Natural killer cell treated with Interleukin-12 subunit alpha and Interleukin-12 subunit beta and Interleukin-15 and Interleukin-18, amount 100 ng/mL, for 72 hours (primary cell): ENCODE measurements at places on chromosomes 2 and 18.

DNA sequence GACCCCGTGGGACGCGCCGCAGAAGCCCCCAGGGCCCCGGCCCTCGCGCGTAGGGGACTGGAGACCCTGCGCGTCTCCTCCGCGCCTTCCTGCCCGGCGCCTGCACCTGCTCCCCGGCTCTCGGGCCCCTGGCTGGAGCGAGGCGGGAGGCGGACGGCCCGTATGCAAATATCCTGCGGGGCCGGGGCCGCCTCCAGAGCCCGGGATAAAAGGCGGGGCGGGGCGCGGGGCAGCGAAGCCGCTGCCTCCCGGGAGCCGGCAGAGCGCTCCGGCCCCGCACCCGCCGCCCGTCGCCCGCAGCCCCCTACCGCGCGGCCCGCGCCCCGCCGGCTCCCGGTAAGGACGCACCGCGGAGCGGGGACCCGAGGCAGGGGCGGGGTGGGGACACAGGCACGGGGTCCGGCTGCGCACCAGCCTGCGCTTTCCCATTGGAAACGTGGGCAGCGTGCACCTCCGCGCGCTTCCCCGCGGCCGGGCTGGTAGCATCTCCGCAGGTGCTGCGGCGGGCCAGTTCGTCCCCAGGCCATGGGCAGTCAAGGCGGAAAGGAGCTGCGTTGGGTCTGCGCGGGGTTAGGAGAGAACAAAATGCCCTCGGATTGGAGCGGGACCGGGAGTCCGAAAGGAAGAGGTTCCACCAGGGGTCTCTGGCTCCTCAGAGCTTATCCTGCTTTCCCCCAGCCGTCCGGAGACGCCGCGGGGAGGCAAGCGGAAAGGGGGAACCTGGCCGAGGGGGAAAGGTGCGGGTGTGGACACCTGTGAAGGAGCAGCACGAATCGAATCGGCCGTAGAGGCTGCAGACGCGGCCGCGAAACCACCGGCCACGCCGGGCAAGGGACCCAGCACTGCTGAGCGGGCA is at the start of gene ATP6V1C2:
TSS of gene ATP6V1C2 (plus strand) at position 235 of the 856 bp plus-strand sequence. CDS start 1,220 bp downstream, outside the sequence.
- DNase-seq: no peak

DNA sequence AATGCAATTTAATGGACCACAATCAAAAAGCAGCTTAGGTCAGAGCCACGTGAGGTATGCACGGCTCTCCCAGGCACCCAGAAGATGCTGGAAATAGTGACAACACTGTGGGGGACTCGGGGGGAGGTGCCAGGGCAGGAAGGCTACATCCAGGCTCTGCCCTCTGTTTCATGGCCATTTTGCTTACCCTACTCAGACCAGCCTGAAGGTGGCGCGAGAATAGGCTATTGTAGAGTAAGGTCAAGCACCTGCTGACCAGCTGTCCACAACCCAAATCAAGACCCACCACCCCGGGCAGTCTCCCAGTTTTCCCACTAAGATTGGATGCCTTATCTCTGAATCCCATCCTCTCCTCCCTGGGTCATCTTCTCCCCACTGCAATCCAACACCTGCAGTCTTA is 115.7 kb downstream of the VIT start:
- DNase-seq: no peak

- DNase-seq: no peak
Observed at GRCh38 chr2:35708411-35708923, 647.1 kb upstream of the CRIM1 start.

- DNase-seq: no peak
Observed at GRCh38 chr2:168816369-168816768, 13.9 kb downstream of the NOSTRIN start.

- DNase-seq: no peak
Observed at GRCh38 chr2:15142069-15142689, 419.0 kb downstream of the NBAS start.

GRCh38 chr2:73009177-73009839 is 62.2 kb downstream of the SFXN5 start:
- DNase-seq: no peak

DNA sequence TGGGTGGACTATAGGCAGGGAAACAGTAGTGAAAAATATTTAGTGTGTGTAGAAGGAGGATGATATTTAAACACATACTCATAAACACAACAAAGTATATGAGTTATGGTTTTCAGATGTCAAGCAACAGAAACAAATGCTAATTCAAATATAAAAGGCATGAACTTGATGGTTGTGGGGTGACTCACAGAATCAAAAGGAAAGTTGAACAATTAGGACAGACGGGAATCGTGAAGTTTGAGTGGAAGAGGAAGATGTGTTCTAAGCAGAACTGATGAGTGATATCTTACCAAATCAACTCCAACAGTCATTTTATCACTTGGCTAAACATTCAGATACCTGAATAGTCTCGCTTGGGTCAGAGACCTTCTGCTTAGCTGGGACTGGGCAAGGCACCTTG is 53.6 kb upstream of the ITGA6 start:
- DNase-seq: no peak

DNA sequence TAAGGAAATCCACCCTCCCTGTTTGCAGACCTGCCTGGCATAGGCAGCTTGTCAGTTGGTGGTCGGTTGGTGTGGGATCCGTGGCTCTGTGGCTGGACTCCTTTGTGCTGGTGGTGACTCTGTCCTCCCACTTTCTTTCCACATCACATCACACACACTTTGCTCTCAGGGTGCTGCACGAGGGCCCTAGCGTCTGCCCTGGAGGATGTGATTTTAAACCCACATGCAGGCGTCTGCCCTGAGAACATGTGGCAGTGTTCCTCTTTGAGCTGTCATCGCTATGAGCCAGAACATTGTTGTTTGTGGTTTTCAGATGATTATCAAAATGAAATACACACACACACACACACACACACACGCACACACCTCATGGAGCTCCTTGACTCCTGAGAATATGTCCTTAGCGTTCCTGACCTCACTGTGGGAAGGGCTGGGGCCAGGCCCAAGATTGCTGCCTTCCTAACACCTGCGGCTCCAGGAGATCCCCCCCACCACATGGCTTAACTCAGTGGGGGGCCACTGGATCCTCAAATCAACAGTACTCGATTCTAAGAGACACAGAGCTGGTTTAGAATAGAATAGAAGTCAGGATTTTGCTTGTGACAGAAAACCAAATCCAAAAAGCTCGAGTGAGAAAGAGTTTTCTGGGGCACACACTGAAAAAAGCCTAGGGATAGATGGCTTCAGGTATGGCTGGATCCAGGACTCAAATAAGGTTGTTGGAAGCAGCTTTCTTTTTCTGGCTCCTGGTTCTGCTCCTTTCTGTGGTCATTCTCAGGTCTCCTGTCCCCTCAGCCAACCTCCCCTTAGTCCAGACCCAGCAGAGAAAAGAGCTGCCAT is 54.8 kb downstream of the RTP5 start:
- DNase-seq: no peak

DNA sequence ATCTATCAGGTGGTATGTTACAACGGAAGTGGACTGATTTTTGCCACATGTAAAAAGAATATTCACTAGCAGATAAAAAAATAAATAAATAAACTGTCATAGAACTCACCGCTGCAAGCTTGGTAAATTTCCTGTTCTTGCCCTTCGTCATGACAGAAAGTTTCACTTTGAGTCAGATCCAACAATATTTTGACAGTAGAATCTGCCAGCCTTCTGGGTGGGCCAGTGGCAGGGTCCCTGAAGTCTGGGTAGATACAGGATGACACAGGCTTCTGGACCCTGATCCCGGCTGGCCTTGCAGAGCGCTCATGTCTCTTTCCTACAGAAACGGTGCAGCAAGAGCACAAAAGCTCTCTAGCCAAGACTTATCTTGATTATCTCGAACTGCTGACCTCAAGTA is 97.8 kb upstream of the PMAIP1 start:
- DNase-seq: no peak

DNA sequence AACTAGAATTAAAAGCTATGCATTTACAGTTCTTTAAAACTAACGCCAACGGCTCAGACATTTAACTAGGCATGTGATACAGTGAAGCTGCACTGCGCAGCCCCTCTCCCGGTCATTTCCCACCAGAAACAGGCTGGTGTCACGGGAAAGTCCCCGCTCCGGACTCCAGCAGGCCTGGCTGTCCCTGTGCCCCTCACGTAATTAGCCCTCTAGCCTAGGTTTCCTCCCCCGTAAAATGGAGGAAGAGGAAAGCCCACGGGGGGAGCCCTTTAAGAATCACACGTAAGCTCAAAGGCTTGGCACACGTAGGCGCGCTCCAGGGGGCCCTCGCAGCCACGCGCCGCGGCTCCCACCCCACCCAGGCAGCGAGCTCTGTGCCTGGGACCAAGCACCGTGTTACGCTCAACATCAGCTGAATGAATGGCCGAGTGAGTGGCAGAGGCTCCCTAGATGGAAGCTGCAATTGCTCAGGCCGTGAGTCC is 48.0 kb downstream of the KCNIP3 start:
- DNase-seq: peak; percentile 31

DNA sequence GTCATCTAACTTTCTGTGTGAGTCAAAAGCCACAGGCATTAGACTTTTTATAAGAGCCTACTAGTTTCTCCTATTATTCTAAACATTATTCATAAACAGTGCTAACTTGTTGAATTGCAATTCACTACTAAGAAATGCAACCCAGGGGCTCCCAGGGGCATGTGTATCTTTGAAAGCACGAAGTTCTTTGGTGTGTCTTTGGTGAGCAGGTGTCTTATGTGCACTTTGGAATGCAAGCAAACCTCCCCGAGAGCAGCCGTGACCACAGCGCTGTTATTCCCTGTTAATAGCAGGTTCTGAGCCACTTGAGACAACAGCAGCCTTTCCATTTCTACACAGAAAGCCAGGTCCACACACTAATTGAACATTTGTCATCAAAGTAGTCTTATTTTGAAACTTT is 123.5 kb downstream of the PRKRA start:
- no peak for DNase-seq

GRCh38 chr2:26740346-26740745 is 23.7 kb upstream of the SLC35F6 start:
- no peak for DNase-seq

DNA sequence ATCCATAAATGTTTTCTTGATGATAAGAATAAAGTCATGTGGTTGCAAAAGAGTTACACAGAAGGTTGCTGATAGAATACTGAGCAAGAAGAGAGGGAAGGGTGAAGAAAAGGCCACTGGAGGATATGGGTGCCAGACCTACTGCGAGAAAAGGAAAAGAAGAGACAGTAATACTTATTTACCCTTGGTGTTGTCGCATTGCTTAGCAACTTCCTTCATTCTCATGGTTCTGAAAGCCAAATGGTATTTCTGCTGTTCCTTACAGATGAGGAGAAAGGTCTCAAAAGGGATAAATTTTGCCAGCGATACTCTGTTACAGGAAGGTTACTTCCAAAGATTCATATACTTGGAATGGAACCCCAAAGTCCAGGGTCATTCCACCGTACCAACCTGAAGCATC is 62.5 kb downstream of the LHCGR start:
- no peak for DNase-seq

GRCh38 chr2:146934921-146935320 is 909.9 kb upstream of the ACVR2A start:
- no peak for DNase-seq

GRCh38 chr18:76265497-76266235 is 229.4 kb downstream of the ZNF516 start:
- no peak for DNase-seq

GRCh38 chr2:217356781-217357180 is 496.9 kb upstream of the TNP1 start:
- DNase-seq: no peak

GRCh38 chr2:111897630-111897923 is 830 bp upstream of the MERTK start:
- no peak for DNase-seq

DNA sequence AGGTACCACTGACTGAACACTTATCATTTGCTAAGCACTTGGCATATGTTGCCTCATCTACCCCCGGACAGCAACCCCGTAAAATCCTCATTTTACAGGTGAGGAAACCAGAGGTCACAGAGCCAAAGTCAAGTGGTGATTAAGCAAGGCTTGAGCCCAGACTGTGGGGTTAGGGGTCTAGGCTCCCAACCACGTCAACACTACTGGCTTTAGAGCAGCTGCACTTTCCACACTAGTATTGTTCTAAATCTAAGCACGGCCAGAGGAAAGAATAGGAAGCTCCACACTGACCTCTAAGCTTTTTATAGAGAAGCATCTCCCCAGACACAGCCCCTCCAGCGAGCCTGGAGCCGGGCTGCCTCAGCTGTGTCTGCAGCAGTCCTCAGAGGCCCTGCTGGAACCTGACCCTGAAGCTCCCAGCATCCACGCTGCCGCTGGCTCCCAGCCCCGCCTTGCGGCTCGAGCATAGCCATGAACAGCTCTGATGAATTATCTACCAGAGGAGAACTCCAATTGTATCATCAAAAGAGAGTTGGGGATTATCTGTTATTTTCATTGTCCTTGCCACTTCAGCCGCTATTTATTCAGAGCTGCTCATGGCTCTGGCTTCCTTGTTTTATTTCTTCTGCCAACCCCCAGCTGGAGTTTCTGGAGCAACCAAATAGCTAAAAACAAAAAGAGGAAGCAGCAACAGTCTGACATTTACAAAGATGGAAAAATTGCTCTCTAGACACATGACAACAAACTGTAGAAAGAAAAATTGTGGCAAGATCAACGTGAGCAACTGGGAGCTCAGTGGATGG is 62.2 kb upstream of the RTN4 start:
- DNase-seq: no peak

DNA sequence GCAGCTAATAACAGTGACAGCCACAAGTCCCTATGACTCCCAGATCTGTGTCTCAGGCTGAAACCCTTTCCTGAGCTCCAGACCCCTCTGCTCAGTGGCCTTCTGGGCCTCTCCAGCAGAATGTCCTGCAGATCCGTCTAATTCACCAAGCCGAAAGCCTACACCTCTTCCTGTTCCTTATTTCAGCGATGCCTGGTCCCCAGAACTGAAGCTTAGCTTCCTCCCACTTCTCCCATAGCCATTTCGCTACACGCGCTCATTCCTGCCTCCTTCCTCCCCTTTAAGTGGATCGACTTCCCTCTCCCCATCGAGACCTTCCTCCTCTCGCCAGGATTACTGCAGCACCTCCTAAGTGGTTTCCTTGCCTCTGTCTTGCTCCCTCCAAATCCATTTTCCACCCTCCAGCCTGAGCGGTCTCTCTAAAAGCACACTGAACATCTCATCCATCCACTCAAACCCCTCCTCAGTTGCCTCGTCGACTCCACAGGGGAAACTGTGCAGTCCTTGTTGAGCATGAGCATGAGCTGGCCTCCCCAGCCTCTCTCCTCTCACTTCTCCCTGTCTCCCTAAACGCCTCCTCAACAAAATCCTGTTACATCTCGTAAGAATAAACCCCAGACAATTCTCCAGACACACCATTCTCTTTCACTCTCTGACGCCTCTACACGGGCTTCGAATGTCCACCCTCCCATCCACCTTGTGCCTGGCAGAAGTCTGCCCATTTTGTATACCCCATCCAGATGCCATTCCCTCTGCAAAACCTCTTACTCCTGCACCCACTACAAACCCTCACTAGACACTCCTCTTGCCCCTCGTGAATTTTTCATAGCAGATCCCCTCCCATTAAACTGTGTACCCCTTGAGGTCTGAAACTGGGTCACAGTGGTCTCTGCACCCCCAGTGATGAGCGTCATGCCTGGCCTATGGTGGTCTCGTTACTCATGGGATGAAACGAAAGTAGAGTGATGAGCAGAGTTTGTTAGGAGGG is 232.6 kb downstream of the ATAD2B start:
- DNase-seq: peak; percentile 38

DNA sequence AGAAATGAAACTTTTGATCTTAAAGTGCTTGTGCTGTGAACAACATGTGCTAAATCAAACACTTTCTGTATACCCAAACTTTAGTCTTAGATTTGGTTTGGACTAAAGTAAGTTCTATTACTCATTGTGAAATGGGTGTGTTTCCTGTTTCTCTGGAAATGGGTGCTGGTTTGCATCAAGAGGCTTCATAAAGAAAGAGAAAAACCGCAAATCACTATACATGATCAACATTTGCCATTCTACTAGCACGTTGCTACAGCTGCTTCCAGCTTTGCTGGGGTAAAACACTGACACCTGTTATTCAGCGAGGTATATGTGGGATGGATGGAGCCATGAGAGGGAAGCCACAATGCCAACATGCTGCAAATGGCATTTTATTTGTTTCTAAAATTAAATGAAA is 547.0 kb upstream of the ACVR2A start:
- no peak for DNase-seq
